ENCODE measurements at places on chromosomes 3 and 15.

DNA sequence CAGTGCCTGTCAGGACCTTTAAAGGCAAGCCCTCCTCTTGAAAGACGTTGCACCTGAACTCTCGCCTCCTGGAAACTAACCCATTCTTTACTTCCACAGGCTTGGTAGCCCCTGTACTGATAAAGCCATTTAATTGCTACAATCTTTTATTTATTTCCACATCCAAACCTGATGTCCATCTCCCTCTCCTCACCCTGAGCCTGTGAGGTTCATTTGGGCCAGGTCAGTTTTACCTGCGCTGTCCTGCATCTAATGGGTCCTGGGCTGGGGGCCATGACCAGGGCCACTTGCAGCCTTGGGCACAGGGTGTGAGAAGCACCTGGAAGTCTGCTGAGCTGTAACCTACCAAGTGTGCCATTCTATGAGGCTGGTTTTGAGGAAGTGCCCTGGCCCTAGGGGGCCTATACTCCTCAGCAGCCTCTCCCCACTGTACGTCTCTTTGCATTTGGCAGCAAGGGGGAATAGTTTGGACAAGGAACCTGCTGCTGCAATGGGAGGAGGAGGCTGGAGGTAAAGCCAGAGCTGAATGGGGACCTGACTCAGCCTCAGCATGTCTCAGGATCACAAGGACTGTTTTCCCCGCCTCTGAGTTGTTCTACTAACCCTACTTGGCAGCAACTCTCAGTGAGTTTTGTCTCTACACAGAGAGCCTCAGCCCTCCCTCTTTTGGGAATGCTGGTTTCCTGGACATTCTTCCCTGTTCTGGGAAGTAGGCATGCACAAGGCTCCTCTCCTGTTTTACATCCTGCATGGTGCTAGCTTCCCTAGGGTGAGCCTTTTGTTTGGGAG lies 53.8 kb downstream of the WDR76 start:
- DNase-seq, result no peak

DNA sequence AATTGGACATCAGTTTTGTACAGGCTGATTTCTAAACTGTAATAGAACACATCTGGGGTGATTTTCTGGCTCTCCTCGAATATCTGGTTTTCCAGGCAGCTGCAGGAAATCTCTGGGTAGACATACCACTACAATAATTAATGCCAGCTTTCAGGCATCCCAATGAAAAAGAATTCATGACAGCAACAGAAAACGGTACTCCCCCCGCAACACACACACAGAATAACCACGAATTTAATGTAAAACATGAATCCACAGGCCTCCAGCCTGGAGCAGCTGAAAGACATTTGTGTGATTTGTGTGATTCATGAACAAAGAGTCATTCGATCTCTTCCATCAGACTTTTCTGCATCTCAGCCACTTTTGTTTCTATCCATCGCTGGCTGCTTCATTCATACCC lies 262.2 kb downstream of the MAGI1 start:
- DNase-seq, result no peak

- no peak for DNase-seq
Observed at GRCh38 chr3:24199300-24199699, 254.2 kb downstream of the NR1D2 start.

DNA sequence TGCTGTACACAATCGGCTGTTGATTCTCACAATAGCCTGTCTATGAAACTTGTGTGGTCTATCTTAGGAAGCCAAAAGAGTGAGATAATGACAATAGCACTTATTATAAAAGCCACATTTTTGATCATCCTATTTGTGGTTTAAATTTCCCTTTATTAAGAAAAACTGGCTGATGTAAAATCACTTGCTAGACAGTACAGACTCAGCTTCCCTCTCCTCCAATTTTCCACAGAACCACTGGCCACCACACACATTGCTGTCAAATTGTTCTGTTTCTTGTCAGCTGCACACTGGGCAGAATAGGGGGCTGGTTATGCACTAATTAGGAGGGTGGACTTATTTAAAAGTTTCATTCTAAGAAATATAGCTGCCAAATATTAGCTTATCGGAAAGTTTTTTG lies 425.9 kb downstream of the EPHA3 start:
- DNase-seq, result peak; percentile 13

DNA sequence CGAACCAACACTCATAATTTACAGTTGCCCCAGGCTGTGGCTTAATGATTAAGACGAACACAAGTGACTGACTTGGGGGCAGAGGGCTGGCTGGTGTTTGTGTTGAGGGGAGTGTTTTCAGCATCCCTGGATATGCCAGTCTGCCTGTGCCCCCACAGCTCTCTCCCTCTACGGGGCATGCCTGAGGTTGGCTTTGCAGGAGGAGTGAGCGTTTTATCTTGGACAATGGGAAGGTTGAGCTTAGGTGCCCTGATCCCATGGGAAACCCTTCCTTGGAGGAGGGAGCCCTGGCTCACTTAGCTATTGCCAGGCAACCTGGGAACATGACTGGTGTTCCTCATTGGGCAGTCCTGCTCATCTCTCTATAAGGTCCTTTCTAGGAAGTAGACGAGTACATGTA lies 17.6 kb downstream of the FAM107A start:
- no peak for DNase-seq

GRCh38 chr3:30648670-30649357 lies 42.4 kb downstream of the TGFBR2 start:
- DNase-seq, result no peak
